ENCODE measurements at places on chromosomes 4 and X.

DNA sequence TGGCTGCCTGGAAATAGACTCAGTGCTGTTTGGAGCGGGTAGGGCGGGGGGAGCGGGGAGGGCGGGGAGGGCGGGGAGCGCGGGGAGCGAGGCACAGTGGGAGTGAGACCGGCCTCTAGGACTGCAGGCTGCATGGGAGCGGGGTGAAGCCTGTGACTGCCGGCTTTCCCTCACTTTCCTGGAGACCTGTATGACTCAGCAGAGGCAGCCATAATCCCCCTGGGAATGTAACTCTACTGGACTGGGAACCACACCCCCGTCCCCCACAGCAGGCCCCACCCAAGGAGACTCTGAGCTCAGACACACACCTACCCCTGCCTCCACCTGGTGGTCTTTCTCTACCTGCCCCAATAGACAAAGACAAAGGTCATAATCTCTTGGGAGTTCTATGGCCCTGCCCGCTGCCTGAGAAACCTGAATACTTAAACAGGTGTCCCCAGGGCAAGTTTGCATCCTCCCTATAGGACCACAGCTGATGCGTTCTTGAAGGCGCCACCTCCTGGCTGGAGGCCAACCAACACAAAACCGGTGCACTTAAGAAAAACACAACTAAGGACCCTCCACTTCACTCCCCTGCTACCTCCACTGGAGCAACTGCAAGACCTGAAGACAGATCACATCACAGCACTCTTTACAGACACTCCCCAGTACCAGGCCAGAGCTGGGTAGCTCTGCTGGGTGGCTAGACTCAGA lies 18.0 kb downstream of the HDAC8 start:
- H3K27me3 ChIP-seq = no peaks in the 10 kb centered on the region
- H3K27ac ChIP-seq = no peak overlapping the region
- H3K4me1 ChIP-seq = peaks cover 6% of the 10 kb centered on the region
- peak; percentile 20 for DNase-seq

DNA sequence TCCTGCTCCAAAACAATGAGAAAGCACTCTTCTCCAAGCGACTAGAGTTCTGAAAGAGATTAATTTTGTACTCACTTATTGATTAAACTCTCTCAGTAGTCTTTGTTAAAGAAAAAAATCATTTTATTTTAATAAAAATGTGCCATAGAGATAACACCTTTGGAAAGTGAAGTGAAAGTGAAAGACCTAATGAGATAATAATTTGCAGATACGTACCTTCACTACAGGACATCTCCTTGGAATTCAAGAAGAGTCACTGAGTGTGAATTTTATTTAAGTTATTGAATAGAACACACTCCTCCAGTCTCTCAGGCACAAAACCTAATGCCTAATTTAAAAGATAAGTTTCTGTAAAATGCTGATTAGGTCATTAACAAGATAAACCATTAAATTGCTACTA lies 1070.6 kb upstream of the GRID2 start:
- H3K36me3 ChIP-seq = no peaks in the 10 kb centered on the region
- no peaks in the 10 kb centered on the region for H3K4me1 ChIP-seq
- H3K27me3 ChIP-seq = peaks cover 1% of the 10 kb centered on the region
- DNase-seq = no peak

DNA sequence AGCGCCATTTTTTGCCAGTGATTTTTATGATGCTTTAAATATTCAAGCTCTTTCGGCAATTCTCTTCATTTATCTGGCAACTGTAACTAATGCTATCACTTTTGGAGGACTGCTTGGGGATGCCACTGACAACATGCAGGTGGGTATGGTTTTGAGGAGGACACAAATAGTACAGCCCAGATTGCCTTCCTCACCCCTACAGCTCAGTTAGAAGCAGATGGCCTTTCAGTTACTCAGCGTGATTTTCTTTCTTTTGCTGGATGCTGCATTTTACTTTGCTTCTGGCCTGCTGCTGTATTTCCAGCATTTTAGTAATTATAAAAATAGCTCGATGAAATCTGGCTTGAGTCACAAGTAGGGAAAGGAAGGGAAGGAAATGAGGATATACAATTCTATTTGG lies 114.7 kb downstream of the SLC4A4 start:
- no peak for DNase-seq
- no peak overlapping the region for H3K4me3 ChIP-seq
- H3K27me3 ChIP-seq = no peaks in the 10 kb centered on the region
- no peaks in the 10 kb centered on the region for H3K4me1 ChIP-seq
- no peak overlapping the region for H3K27ac ChIP-seq

GRCh38 chr4:88503344-88503743 lies 20.2 kb downstream of the PYURF start:
- no peak overlapping the region for H3K27ac ChIP-seq
- H3K4me3 ChIP-seq = no peak overlapping the region
- DNase-seq = no peak
- no peaks in the 10 kb centered on the region for H3K36me3 ChIP-seq
- H3K27me3 ChIP-seq = no peaks in the 10 kb centered on the region

GRCh38 chrX:44003975-44004374 lies 30.8 kb upstream of the NDP start:
- no peaks in the 10 kb centered on the region for H3K27me3 ChIP-seq
- no peaks in the 10 kb centered on the region for H3K4me1 ChIP-seq
- no peak overlapping the region for H3K4me3 ChIP-seq

- no peak for DNase-seq
- no peak overlapping the region for H3K4me3 ChIP-seq
- H3K27me3 ChIP-seq = peaks cover 1% of the 10 kb centered on the region
- H3K36me3 ChIP-seq = peaks cover 16% of the 10 kb centered on the region
- no peak overlapping the region for H3K27ac ChIP-seq
- H3K4me1 ChIP-seq = no peaks in the 10 kb centered on the region
These were observed 86.1 kb downstream of the CENPC start for GRCh38 chr4:67459164-67459563.

- no peak overlapping the region for H3K27ac ChIP-seq
- no peak for DNase-seq
- no peak overlapping the region for H3K4me3 ChIP-seq
- no peaks in the 10 kb centered on the region for H3K27me3 ChIP-seq
- H3K4me1 ChIP-seq = peaks cover 13% of the 10 kb centered on the region
These were observed 28.6 kb downstream of the AFAP1 start for GRCh38 chr4:7910952-7911578.

DNA sequence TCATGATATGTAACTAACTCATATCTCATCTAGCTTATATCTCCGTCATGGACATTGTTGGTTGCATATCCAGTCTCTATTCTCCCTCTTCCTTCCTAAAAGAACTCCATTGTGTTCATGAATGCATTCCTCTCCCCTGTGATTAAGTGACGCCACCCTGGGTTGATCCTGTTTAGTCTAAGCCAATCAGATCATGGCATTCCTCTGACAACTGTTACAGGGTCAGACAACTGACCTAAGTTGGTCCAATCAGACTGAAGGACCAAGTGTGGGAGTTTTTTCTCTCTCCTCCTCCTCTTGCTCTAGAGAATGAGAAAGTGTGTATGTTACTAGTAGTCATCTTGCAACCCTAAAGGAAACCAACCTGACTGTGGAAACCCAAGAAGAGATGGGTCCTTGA lies 3.6 kb downstream of the APOO start:
- no peaks in the 10 kb centered on the region for H3K36me3 ChIP-seq
- H3K4me1 ChIP-seq = peaks cover 6% of the 10 kb centered on the region
- no peak overlapping the region for H3K4me3 ChIP-seq
- H3K27me3 ChIP-seq = peaks cover 2% of the 10 kb centered on the region
- peak overlapping the region; percentile 67 for H3K27ac ChIP-seq
- no peak for DNase-seq

GRCh38 chrX:63930140-63930539 lies 145.1 kb upstream of the ARHGEF9 start:
- peaks cover 3% of the 10 kb centered on the region for H3K27me3 ChIP-seq
- no peaks in the 10 kb centered on the region for H3K36me3 ChIP-seq
- no peak overlapping the region for H3K27ac ChIP-seq

- DNase-seq = no peak
- H3K4me1 ChIP-seq = peaks cover 10% of the 10 kb centered on the region
- H3K27me3 ChIP-seq = peaks cover 5% of the 10 kb centered on the region
- H3K27ac ChIP-seq = no peak overlapping the region
These were observed 24.1 kb upstream of the PI4K2B start for GRCh38 chr4:25209702-25210101.

GRCh38 chrX:40908857-40909475 lies 173.6 kb upstream of the MED14 start:
- no peaks in the 10 kb centered on the region for H3K36me3 ChIP-seq
- DNase-seq = no peak
- H3K4me1 ChIP-seq = no peaks in the 10 kb centered on the region
- no peak overlapping the region for H3K27ac ChIP-seq
- no peak overlapping the region for H3K4me3 ChIP-seq

GRCh38 chr4:176953021-176953420 lies 160.3 kb upstream of the VEGFC start:
- H3K27ac ChIP-seq = no peak overlapping the region
- no peak for DNase-seq
- no peak overlapping the region for H3K4me3 ChIP-seq
- H3K4me1 ChIP-seq = no peaks in the 10 kb centered on the region
- H3K36me3 ChIP-seq = peaks cover 4% of the 10 kb centered on the region
- no peaks in the 10 kb centered on the region for H3K27me3 ChIP-seq

DNA sequence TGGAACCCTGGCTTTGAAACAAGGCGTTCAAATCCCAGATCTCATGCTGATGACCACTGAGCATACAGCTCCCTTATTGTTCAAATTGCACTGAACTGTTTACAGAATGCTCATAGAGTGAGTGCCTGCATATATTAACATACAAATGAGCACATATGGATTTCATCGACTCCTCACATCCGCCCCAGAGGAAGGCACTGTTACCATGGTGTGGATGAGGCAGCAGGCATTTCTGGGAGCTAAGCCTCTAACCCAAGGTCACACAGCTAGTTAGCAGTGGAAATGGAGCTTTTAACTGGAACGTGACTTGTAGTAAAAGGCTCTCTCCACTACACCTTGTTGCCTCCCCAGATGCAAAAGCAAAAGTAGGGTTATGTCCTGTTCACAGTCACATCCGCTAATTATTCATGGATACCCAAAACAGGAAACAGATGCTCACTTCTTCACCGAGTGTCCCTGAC lies 289.7 kb downstream of the STK32B start:
- H3K27ac ChIP-seq = peak overlapping the region; percentile 82
- H3K4me3 ChIP-seq = no peak overlapping the region

GRCh38 chr4:83910693-83911092 lies 374.8 kb downstream of the GPAT3 start:
- H3K4me1 ChIP-seq = no peaks in the 10 kb centered on the region
- no peak overlapping the region for H3K27ac ChIP-seq
- H3K27me3 ChIP-seq = no peaks in the 10 kb centered on the region
- no peak overlapping the region for H3K4me3 ChIP-seq
- no peak for DNase-seq

DNA sequence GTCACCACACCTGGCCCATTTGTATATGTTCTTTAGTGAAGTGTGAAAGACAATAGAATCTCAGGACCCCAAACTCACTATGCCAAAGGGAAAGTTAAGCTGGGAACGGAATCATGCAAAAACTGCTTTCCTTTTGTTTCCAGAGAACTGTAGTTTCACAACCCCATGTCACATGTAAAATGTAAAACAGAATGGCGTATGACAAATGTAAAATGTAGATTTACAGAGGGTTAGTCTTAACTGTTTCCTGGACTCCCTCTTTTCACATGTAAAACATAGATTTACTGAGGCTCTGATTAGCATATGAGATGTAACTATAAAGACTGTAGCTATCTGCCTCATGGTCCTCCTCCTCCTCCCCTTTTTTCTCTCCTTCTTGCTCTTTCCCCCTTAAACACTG lies 66.3 kb downstream of the ABLIM2 start:
- no peak overlapping the region for H3K4me3 ChIP-seq
- peaks cover 13% of the 10 kb centered on the region for H3K4me1 ChIP-seq
- H3K27me3 ChIP-seq = no peaks in the 10 kb centered on the region
- DNase-seq = no peak
- no peak overlapping the region for H3K27ac ChIP-seq

DNA sequence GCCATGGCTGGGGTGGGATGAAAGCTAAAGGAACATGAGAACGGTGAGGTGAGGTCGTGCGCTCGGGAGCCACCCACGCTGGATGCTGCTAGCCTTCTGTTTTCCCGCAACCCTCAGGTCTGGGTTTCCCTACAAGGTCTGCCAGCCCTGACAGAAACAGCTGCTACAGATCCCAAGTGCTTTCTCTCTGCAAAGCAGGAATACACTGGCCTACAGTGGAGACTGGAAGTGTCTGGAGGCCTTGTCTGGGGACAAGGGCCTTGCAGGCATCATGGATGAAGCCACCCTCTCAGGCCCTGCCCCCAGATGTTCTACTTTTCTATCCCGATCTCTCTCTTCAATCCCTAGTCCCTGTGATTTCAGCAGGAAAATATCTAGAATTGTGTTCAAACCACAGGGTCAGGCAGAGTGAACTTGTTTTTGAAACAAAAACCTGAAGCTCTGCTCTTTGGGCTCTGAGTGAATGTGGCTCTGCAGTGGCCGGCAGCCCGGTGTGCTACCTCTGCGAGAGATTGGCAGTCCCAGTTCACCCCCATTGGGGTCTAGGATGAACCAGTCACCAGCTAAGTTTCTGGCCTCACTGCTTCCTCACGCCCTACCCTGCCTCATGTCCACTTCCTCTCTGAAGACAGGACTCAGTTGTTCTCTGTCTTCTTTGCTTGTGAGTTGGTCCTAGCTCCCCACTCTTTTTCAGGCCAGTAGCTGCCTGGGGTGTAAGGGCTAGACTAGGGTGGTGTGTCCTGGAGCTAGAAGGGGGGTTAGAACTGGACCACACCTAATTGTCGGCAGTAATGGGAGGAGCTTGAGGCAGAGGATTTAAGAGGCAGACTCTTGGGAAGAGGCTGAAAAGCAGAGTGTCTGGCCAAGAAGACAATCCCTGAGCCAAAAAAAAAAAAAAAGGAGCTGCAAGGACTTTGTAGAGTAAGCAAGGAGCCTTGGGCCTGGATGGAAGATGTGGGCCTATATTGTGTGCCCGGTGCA lies 89.6 kb downstream of the RTL5 start:
- no peaks in the 10 kb centered on the region for H3K27me3 ChIP-seq
- no peak overlapping the region for H3K4me3 ChIP-seq
- peaks cover 32% of the 10 kb centered on the region for H3K4me1 ChIP-seq

GRCh38 chr4:172596206-172596605 lies 572.4 kb upstream of the GALNT7 start:
- DNase-seq = no peak
- H3K36me3 ChIP-seq = no peaks in the 10 kb centered on the region
- H3K4me1 ChIP-seq = no peaks in the 10 kb centered on the region
- H3K27ac ChIP-seq = no peak overlapping the region

DNA sequence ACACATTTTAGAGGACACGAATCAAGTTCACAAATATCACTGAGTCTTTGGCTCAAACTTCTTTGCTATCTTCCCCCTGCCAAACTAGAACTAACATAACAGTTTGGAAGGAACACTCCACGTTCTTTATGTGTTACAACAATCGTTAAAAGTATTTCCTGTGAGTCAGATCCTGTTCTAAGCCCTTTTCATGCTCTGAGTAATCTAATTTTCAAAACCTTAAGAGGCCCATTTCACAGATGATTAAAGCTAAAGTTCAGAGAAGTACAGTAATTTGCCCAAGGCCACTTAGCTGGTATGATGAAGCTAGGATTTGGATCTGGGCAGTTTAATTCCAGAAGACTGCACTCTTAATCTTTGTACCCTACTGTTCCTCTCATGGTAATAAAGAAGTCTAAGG lies 854.4 kb upstream of the INTU start:
- H3K4me1 ChIP-seq = no peaks in the 10 kb centered on the region
- H3K4me3 ChIP-seq = no peak overlapping the region
- peaks cover 1% of the 10 kb centered on the region for H3K27me3 ChIP-seq
- H3K27ac ChIP-seq = no peak overlapping the region

- H3K4me1 ChIP-seq = peaks cover 55% of the 10 kb centered on the region
- H3K36me3 ChIP-seq = peaks cover 12% of the 10 kb centered on the region
- H3K27ac ChIP-seq = peak overlapping the region; percentile 89
- peaks cover 30% of the 10 kb centered on the region for H3K27me3 ChIP-seq
- H3K4me3 ChIP-seq = peak overlapping the region; percentile 94
These were observed 1.2 kb downstream of the CHIC2 start for GRCh38 chr4:54063229-54063628.

Measured in endothelial cell (in vitro differentiated cells).